ENCODE measurements at places on chromosomes 5 and 9.

GRCh38 chr9:113456235-113456634, 7.3 kb upstream of the RGS3 start:
- no peak for DNase-seq

DNA sequence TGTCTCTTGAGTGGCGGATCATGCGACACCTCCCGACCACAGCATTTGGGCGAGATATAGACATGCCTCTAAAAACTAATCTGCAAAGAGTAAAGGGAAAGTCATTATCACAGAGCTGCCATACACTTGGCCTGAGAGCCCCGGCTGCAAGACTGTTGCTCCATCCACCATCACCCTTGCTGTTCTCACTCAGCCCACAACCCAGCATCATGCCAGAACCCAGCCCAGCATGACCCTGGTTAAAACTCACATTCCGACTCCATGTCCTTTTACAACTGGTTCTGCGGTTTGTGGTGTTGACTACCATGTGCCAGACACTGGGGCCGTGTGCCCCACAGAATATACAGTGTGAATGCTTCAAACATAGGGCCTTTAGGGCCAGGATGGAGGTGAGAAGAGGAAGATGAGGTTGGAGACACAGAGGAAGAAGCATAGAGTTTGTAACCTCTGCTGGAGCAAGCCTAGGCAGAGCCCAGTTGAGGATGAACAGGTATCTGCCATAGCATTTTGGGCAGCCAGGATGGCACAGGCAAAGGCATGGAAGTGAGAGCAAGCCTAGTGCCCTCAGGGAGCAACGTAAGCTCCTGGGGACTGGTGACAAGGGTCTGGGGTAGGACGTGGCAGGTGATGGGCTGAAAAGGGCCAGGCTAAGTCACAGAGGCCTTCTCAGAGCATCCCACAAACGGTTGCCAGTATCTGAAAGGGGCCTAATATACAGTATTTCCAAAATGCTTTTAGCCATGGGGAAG, 37.5 kb upstream of the SMU1 start:
- no peak for DNase-seq

DNA sequence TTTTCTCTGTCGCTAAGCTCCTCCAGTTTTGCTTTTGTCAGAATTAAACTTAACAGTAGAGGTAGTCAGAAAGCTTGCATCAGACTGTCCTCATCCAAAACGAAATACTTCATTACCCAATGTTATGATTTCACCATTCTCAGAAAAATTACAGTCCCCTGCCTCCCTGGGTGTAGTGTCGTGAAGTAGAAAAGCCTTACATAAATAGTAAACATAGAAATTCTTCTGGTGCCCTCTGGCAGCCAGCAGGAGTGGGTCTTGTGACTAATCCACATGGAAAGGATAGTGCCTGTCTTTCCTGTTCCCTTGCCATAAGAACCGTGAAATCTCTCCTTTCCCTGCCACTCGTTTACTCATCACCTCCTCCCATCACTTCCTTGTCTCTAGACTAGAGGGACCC, 230.6 kb downstream of the GNA14 start:
- DNase-seq: no peak

DNA sequence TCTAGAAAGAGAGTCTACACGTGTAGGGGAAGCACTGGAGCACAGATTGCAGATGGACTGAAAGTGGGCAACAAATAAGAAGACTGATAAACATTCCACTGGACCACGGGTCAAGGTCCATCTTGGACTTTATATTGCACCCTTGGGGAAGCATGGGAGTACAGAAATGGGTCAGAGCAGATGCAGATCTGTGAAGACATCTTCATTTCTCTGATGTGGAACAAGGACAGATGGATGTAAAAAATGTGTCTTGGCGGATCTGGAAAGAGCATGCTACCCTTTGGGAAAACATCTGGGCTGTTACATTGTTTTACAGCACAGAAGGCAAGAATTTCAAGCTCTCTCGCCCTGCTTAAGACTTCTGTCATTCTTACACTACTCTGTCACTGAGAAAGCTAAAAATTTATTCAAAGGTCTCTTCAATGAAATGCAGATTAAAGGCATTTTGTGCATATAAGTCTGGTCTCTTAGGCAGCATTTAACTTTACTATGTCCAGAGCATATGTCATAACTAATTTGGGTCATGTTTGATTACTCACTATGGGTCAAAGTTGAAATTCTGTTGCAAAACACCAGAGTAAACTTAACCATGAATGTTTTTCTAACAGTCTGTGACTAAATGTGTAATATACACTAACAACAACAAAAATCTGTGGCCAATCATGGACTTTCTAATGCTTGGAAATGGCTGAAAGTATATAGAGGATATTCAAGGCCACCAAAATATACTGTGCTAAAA, 756.4 kb upstream of the DMAC1 start:
- no peak for DNase-seq

GRCh38 chr5:133284306-133284705, 232.5 kb downstream of the HSPA4 start:
- DNase-seq: peak; percentile 35
